ENCODE measurements at places on chromosomes 11 and 22.

DNA sequence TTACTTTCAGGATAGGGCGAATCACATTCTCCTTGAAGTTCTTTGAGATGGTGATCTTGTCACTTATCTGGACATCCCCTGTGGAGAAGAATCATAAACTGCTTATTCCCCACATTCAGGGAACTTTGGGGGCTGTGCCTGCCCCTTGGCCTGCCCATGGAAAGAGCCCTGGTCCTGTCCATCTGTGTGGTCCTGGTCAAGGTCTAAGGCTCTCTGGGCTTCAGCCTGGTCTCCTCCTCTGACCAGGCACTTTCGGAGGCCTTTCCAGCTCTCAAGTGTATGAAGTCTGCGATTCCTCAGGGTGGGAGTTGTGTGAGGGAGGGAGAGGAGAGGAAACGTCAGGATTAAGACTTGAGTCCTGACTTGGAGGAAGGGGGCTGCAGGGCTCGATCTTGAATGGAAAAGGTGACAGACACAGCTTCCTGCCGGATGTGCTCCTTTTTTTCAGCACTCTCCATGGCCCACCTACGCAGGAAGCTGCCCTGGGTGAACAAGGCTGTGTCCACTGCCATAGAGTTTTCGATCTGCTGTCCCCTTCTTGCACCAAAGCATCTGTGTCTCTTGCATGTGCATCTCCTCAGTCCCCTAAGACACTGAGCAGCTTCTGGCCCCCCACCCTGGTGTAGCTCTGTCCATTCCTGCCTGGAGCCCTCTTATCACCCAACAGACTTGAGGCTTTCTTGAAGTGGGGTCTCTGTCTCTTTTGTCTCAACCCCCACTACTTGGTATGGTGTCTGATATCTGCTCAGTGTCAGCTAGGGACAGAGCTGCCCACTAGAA is 50.8 kb upstream of the PHOX2A start:
- DNase-seq = no peak

DNA sequence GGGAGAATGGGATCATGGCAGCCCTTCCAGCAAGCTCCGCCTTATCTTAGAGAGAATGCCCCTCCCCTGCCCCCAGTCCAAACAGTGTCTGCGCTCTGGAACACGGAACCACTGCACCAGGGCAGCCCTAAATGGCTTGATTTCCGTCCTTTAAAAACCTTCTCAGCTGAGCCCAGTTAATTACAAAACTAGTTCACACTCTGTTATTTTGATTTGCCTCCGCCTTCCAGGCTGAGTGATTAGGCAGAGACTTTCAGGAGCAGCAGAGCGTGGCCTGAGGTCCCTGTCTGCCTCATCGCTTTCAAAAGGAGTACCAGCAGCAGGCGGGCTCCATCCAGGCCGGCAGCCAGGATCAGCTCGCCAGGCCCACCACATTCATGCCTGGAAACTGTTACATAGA is 313.0 kb downstream of the BRD1 start:
- no peak for DNase-seq

GRCh38 chr11:33658195-33658900 is 42.3 kb downstream of the C11orf91 start:
- no peak for DNase-seq

DNA sequence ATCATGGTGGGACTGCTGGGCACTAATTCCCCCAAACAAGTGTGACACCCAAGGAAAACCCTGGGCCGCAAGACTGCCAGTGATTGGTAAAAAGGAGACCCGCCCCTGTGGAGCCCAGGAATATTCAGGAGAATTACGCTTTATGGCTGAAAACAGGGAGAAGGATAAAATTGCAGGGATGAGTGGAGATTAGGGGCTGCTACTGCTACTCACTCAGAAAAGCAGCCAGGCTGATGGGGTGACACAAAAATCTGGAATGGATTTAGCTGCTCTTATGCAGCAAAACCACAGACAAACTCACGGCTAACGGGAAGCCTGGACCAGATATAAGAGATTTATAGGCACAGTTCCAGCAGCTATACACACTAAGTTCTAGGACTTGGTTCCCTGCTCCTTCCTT is 4.4 kb upstream of the FBXO3 start:
- no peak for DNase-seq

GRCh38 chr11:96878299-96879051 is 488.7 kb downstream of the JRKL start:
- no peak for DNase-seq

- DNase-seq = no peak
Observed at GRCh38 chr22:27247701-27248434, 553.7 kb downstream of the MN1 start.

DNA sequence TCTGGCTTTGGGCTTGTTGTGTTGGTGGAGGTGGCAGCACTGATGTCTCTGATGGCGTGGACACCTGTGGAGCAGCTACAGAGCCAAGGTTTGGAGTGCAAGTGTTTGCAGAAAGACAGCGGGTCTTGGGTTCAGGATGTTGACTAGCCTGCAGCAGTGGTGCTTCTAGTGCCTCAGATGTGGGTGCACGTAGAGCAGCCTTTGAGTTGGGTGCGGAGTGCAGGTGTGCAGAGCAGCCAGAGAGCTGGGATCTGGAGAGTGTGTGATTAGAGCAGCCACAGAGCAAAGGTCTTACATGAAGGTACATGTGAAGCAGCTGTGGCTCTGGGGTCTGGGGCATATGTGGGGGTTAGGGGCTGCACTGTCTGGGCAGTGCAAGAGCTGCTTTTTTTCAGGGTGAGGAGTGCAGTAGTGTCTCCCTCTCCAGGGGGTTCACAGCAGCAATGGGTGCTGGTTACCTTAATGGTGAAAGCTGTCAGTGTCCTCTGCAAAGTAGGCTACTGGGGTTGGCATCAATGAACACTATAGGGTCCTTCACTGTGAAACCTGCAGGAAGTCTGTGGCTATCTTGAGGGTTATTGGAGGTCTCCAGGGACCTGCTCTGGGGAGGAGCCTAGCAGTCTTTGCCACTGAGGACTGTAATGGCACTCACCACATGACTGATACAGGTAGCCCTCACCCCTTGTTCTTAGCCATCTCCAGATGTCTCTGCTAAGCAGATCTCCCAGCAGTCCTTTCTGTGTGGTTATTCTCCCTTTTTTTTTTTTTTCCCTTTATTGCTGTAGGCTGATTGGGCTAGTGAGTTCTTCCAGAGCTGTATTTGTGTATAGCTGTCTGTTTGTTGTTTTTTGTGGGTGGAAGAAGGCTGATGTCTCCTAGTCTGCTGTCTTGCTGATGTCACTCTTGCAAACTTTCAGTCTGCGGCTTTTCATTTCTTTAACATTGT is 14.3 kb downstream of the BIRC2 start:
- no peak for DNase-seq

DNA sequence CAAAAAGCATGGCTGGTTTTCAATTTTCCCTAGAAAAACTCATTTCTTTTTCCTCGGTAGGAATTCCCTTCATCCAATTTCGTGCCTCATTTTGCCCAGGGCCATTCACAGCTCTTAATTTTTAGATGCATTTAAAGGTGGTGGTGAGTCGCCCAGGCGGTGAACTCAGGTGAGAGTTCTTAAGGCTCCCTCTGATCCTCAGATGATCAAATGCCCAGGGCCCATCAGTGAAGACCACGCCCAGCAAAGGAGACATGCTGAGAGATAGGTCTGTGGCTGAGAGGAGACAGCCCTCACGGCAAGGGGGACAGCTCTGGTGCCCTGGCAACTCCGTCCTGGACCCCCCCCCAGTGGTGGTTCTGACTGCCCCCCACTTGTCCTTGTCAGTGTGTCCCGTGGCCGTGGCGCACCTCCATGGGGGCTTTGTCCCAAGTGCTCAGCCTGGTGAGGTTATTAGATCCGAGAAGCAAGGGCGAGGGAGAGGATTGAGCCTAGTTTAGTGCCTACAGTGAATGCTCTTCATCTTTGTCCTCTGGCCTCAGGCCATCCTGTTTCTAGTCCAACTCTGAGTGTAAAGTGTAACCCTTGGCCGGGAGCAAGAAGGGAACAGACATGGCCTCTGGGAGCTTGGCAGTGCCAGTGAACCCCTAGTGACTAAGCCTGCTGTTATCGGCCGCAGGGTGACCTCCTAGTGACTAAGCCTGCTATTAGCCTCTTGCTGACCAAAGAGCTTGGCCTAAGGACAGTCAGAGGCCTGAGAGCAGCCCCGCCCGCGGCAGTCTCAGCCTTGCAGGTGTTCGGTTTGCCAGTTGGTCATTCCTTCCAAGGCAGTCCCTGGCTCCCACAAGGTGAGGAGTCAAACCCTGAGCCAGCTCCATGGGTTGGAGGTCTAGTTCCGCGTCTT is 83.5 kb downstream of the CTTN start:
- DNase-seq = no peak

GRCh38 chr11:30433831-30434230 is 110.9 kb downstream of the ARL14EP start:
- DNase-seq = no peak

GRCh38 chr22:42261296-42261695 is 9.2 kb downstream of the TCF20 start:
- DNase-seq = no peak

GRCh38 chr11:122440811-122441665 is 214.5 kb upstream of the UBASH3B start:
- DNase-seq = no peak

DNA sequence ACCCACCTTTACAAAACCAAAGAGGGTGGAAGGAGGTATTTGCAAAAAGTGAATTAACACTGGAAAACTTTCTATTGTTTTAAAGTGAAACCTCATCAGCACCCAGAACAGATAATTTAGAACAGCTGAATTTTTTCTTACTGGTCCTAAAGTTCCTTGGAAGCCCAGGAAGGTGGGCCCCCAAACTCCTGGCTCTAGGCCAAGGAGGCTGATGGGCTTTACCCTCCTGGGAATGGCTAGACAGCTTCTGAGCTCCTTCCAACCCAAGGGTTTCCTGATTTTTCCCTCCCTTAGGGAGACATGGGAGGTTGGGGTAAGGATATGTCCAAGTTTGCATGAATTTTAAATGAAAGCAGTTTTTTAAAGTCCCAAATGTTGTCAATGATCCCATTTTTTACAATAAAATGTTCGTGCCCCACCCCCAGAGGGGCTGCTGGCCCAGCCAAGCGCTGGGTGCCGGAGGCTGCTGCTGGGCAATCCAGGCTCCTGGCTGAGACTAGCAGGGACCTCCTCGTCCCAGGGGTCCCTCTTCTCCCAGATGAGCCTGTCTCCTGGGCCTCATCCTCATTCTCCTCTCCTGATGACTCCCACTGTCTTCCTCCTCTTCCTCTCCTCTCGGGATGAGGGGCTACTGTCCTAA is 28.4 kb downstream of the RELT start:
- no peak for DNase-seq

- DNase-seq = no peak
Observed at GRCh38 chr11:62054484-62055121, 69.2 kb upstream of the INCENP start.

DNA sequence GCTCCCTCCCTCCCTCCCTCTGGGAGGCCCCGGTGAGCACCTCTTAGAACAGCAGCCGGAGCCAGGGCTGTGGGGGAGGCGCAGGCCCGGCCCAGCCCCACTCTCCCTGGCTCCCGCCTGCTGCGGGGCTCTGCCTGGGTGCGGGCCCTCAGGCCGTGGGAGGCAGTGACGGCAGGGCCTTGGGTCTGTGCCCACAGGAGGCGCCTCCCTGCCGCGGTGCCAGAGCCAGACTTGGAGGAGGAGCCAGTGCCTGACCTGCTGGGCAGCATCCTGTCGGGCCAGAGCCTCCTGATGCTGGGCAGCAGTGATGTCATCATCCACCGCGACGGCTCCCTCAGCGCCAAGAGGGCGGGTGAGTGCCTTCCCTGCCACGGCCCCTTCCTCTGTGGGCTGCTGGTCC is 9.5 kb downstream of the IRF7 start:
- DNase-seq = no peak

DNA sequence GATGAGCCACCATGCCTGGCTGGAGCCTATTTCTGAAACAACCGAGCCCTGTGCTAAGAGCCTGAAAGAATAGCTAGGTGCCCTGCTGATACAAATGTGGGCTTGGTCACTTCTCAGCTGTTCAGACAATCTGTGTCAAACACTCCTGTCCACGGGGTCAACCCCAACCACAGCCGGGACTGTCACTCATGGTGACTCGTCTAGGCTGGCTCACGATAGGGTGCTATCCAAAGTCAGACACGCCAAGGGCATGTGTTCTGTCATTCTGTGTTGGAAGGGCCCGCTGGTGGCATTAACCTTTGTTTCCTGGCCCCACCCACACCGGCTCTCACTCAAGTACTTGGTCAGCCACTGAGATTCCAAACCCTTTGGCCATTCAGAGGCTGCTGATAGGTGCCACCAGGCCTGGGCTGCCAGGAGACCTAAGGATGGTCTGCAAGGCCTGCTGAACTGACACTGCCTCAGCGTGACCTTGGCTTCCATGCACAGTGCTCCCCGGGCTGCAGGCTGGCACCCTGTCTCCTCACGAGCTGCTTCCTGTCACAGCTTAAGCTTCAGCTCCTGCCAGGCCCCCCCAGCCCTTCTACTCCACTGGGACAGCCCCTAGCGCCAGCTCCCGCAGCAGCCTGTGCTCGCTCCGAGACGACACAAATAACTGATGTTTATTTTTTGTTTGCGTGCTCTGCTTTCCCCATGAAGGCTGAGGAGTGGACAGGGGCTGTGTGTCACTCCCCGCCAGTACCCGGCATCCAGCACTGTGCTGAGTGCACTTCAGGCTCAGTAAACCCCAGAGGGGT is 14.2 kb upstream of the CDC42BPG start:
- DNase-seq = no peak

DNA sequence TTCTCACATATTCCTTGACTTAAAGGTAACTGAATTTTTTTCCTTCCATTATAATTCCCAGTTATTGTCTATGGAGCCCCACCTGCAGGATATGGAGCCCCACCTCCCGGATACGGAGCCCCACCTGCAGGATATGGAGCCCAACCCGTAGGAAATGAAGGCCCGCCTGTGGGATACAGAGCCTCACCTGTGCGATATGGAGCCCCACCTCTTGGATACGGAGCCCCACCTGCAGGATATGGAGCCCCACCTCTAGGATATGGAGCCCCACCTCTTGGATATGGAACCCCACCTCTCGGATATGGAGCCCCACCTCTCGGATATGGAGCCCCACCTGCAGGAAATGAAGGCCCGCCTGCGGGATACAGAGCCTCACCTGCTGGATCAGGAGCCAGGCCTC is 28.1 kb downstream of the WBP2NL start:
- DNase-seq = no peak

- no peak for DNase-seq
Observed at GRCh38 chr11:73415854-73416615, 39.8 kb downstream of the RELT start.

GRCh38 chr22:22822106-22822505 is 65.5 kb upstream of the IGLL5 start:
- no peak for DNase-seq

- DNase-seq = no peak
Observed at GRCh38 chr11:28153586-28153985, 45.4 kb downstream of the METTL15 start.

- peak; percentile 97 for DNase-seq
Observed at GRCh38 chr11:86069408-86070101, 671 bp upstream of the PICALM start.
